HuH-7 (cell line): ENCODE measurements at places on chromosomes 3 and 15.

DNA sequence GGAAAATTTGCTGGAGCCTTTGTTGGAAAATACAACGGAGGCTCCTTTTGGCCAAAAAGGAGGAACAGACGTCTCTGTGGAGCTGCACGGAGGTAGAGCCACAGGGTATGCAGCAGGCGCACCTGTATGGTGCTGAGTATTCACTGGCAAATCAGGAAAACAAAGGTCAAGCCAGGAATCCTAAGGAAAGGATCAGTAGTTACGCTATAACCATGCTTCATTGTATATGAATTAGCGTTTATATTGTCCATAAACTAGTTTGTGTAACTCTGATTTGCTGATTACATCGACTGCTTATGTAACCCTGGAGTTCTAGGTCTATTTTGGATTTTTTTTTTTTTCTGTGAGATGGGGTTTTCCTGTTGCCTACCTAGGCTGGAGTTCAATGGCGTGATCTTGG lies 45.4 kb downstream of the LPP start:
- DNase-seq: no peak

GRCh38 chr15:98941595-98942255 lies 65.9 kb downstream of the PGPEP1L start:
- DNase-seq: no peak

DNA sequence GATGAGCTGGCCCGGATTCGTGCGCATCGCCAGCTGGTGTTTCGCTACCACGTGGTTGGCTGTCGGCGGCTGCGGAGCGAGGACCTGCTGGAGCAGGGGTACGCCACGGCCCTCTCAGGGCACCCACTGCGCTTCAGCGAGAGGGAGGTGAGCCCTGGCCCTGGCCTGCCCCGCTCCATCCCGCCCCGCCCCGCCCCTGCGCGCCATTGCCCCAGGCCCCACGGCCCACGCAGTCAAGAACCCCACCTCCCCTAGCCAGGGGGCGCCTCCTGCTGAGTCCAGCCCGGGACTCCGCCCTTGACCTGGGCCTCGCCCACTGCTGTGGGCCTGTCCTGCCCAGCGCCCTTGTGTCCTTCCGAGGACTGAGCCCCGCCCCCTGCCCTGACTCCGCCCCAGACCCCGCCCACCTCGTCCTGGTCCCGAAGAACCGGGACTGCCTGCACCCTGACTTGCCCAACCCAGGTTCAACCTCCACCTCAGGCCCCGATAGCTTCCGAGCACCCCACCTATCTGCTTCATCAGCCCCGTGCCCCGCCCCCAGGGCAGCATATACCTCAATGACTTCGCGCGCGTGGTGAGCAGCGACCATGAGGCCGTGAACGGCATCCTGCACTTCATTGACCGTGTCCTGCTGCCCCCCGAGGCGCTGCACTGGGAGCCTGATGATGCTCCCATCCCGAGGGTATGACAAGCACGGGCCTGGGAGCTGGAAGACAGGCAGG lies 14.8 kb downstream of the NT5DC2 start:
- DNase-seq: no peak

DNA sequence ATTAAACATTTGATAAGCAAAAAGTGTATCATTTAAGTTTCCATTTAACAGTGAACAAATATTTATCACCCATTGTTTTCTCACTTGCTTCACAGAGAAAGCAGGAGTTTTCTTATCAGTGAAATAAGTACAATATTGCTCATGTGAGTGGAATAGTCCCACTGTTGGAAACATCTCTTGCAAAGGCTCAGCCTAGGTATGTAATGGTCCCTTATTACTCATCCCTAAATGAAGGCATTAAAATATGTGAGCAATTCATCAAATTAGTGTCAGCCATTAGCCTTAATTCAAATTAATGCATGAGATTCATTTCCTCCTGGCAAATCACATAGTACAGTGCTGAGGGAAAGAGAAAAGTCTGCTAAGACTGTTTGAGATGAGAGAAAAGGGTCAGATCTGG lies 9.6 kb upstream of the FMN1 start:
- no peak for DNase-seq

DNA sequence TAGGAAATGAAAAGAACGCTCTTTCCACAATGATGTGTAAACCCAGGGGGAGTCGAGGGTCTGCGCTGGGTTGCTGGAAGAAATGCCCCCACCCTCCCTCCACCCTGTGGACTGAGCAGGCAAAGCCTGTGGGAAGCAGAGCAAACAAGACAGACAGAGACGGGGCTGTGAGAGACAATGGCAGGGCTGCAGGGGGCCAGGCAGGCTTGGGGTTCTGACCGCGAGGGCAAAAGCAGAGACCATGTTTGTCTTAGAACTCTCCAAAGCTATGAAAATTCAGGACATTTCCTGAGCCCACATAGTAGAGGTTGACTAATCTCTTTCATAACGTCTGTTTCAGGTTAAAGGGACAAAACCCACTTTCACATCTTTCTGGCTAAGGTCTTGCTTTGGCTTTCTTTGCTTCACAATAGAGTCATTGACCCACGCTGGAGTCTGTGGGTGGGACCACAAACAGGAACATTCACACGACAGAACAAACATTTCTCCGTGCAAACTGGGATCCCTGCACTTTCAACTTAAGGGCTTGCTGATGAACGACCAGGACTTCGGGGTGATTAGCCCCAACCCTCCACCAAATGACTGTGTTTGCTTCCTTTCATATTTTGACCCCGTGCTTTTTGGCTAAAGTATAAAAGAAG lies 156.0 kb upstream of the TPM1 start:
- DNase-seq: no peak

DNA sequence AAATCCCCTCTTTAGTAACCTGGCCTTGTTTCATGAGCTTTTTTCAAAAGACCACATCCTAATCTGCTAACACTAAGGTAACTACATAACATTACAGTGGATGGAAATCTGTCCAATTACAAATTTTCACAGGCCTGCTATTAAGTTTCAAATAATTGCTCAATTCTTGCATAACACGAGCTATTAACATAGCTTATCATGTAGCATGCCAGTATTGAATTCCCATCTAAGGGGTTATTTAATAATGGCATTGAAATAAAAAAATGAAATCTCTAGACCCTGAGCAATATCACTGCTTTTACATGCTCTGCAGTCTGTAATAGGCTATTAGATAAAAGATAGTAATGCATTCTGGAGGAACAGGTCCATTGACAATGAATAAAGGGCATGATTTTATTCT lies 748.3 kb upstream of the NECTIN3 start:
- DNase-seq: no peak

GRCh38 chr3:125443923-125444322 lies 68.8 kb upstream of the ZNF148 start:
- DNase-seq: no peak

GRCh38 chr3:12944849-12945248 lies 103.5 kb upstream of the RPL32 start:
- DNase-seq: no peak

DNA sequence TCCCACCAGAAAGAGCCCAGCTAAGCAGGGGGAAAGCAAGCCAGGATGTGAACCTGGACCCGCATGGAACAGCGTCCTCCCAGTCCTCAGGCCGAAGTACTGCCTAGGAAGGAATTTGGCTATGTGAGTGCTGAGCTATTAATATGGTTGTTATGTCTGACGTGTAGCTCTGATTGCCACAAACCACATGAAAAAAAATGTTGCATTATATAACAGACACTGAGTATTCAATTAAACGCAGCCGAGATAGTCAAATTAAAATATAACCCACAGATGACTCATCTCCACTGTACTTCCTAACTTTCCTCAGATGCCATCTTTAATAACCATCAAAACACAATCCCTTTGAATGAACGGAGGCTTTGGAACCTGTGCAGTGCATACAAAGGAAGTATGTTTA lies 111.1 kb downstream of the GABRB3 start:
- DNase-seq: no peak

DNA sequence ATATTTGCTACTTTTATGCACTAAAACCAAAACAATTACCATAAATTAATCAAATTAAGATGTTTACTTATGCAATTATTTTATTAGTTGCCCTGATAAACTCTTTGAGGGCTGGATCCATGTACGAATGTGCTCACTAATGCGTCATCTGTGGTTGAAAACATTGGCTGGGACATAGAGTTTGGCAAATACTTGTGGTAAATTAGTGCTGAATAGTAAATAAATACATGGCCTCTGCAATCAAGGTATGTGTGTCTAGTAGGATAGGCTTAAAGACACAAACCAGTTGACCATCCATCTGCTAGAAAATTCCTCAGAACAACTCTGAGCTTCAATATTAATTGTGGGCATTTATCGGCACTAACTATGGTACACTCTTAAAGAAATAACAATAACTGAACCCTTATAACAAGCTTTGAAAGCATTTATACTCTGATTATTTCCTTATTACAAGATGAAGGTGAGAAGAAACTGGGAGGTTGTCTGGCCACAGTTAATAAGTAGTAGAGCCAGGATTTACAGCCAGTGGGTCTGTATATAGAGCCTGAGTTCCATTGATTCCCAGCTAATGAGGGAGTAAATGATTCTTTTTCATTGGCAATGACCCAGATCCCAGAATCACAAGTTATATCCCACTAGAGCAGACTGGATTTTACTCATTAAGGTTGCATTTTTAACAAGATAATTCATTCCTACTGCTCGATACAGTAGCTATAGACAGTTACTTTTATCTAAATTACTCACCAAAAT lies 169.5 kb upstream of the CNTN6 start:
- DNase-seq: no peak

DNA sequence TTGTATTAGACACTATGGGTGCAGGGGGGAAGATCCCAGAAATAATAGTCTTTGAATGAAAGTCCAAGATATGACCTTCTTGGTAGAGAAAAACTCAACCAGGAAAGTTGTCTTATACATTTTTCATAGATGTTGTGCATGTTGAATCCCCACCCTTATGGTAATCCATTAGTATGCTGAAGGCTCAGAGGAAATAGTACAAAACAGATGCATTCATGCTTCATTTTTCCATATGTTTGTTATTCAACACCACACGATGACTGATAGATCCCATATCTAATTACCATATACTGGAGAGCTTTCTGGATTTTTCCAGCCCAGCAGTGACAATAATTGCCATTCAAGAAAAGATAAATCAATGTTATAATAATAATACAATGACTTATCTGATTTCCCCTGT lies 487.4 kb downstream of the FGF12 start:
- no peak for DNase-seq

- no peak for DNase-seq
These were observed 122.2 kb downstream of the CMSS1 start for GRCh38 chr3:99939876-99940275.

GRCh38 chr3:71160785-71161546 lies 422.6 kb downstream of the FOXP1 start:
- no peak for DNase-seq

- DNase-seq: no peak
These were observed 25.6 kb upstream of the TSPAN3 start for GRCh38 chr15:77096541-77096940.

- no peak for DNase-seq
These were observed 1226.4 kb downstream of the NSUN3 start for GRCh38 chr3:95289295-95289694.

GRCh38 chr3:15647611-15648167 lies 46.1 kb downstream of the BTD start:
- DNase-seq: no peak

DNA sequence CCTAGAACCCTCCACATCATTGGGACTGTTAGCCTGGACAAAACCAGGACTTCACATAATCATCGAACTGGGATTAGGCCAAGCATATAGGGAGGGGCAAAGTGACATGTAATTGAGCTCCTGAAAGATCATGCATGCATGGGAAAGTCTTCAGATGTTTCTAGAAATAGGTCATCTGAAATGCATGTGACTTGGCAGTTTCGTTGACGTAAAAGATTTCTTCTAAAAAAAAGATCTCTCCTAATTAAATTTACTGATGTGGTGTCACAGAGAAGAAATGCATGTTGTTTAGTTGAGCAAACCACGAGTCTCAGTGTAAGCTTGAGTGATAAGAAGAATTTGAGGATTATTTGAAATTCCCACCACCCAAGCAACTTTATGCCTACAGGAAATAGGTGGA lies 70.0 kb upstream of the LIMD1 start:
- DNase-seq: no peak

- no peak for DNase-seq
These were observed 81.4 kb upstream of the CHD2 start for GRCh38 chr15:92818651-92819277.

DNA sequence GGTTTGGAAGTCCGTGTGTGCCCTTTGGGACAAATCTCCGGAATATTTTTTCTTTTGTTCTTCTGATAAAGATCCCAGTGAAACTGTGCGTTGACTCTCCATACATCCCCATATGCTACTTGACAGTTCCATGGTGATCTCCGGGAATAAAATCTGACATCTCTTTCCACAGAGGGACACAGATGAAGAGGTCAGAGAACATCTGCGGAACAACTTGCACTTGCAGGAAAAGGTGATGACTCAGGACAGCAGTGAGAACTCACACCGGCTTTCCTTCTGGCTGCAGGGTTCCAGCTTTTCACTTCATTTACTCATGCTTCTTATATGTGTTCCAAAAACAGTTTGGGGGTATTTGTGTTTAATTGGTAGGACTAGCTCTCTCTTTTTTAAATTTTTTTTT lies 157.5 kb upstream of the CHRM5 start:
- no peak for DNase-seq

DNA sequence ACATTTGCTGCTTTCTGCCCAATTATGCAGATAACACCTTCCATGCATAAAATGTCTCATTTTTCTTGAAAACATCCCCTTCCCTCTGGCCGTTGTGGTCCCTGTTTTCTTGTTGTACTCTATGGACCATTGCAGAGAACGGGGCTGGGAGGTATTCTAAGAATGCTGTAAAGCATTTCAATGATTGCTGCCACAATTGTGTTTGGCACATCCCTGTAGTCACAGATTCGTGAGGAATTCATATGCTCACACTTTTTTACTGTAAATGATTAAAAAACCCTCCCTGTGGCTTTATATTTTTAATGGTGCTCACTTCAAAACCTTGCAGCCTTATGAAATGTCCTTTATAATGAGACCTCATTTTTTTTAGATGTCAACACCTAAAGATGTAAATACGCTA lies 207.2 kb upstream of the GBE1 start:
- DNase-seq: no peak

- no peak for DNase-seq
These were observed 10.6 kb upstream of the BTBD1 start for GRCh38 chr15:83077491-83078230.

- no peak for DNase-seq
These were observed 24.7 kb upstream of the SLC41A3 start for GRCh38 chr3:126108676-126109050.

- DNase-seq: no peak
These were observed 83.2 kb downstream of the NR2F2 start for GRCh38 chr15:96413657-96414056.

- DNase-seq: no peak
These were observed 44.0 kb downstream of the SUCLG2 start for GRCh38 chr3:67610458-67610857.

DNA sequence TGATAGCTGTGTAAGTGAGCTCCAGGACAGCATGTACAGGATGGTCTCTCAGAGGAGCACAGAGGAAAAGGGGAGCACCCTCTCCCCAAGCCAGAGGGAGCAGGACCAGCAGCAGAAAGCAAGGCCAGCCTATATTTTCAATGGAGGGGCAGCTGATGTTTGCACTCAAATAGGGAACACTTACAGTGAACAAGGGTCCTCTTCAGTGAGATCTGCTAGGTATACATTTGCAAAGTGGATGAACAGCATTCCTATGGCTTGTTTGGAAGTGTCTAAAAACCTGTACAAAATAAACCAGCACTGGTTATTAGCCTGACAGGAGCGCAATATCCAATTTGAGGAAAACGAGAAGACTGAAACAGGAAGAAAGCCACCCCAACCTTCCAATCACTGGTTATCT lies 17.6 kb upstream of the MUSTN1 start:
- DNase-seq: no peak

GRCh38 chr3:172859041-172859440 lies 108.5 kb downstream of the ECT2 start:
- DNase-seq: no peak
